ENCODE measurements at places on chromosomes 2 and 18.

DNA sequence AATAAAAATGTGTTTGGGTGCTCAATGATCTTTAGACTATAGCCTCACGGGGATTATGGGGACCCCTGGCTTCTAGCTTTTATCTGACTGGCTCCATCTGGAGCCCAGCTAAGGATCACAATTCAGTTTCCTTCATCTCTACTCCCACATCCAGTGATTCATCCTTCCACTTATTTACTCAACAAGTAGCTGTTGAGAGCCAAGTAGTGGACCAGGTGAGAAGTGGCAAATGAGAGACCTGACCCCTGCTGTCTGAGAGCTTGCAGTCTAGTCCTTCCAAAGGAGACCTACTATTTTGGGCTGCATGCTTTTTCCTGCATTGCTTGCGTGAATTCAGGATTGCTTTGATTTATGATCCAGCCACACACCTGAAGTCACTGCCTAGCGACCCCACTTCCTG is 10.7 kb upstream of the DSG3 start:
- DNase-seq = no peak

- DNase-seq = no peak
Observed at GRCh38 chr2:69376403-69376802, 10.6 kb downstream of the GFPT1 start.

GRCh38 chr18:3444954-3445353 is 5.0 kb upstream of the TGIF1 start:
- DNase-seq = no peak

- DNase-seq = no peak
Observed at GRCh38 chr2:240871071-240871958, 2.7 kb downstream of the AGXT start.

GRCh38 chr2:232382331-232383225 is 4.0 kb downstream of the ALPP start:
- no peak for DNase-seq

GRCh38 chr2:85534881-85535280 is 4.1 kb upstream of the MAT2A start:
- no peak for DNase-seq

DNA sequence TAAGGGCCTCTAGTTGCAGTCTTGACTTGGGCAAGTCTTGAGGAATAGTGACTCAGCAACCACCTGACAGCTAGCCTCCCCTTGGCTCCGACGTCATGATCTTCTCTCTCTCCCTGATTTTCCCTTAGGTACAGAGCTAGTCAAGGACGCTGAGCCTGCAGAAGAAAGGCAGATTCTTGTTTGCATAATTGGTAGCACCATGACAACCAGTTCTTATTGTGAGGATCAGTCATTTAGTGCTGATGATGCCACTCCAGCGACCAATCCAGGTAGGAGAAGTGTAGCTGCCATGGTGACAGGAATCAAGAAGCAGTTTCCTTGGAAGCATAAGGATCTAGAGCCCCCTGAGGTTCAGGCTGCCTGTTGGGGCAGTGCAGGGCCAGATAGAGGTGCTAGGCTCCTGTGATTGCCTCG is 2.8 kb upstream of the RESP18 start:
- DNase-seq = no peak

GRCh38 chr2:96870626-96871255 is 861 bp upstream of the SEMA4C start:
- no peak for DNase-seq

DNA sequence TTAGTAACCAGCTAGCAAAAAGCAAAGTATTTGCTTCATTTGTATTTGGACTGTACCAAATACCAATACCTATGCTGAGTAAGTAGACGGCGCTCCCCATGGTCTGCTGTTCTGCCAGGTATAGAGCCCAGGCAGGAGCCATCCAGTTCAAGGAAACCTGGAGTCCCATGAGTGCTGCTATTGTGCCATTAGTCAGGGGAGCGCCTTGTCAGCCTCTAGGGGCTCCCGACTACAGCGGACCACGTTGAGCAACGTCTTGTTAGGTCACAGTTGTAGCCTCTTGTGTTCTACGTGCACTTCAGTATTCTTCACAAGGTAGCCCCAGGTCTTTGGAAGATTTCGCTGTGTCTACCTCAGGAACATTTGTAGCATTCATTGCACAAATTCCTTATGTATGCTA is 21.6 kb upstream of the SLC9A2 start:
- no peak for DNase-seq

DNA sequence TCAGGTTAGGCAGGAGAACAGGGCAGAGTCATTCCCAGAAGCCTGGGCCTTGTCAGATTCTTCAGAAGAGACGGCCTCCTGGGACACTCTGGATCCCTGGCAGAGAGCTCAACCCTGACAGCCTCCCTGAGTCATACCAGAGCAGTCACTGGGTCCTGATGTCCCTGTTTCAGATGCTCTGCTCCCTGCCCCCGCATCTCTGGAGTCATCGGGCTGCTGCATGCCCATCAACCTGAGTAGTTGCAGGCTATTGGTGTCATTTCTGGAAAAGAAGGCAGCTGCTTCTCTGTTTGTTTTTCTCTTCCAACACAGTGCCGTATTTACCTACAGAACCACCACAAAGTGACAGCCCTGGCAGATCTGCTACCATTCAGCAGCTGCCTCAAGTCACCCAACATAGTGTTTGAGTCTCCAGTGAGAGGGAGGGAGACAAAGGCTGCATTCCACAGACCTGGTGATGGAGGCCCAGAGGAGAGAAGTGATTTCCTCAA is 145.1 kb downstream of the B3GNT2 start:
- no peak for DNase-seq

DNA sequence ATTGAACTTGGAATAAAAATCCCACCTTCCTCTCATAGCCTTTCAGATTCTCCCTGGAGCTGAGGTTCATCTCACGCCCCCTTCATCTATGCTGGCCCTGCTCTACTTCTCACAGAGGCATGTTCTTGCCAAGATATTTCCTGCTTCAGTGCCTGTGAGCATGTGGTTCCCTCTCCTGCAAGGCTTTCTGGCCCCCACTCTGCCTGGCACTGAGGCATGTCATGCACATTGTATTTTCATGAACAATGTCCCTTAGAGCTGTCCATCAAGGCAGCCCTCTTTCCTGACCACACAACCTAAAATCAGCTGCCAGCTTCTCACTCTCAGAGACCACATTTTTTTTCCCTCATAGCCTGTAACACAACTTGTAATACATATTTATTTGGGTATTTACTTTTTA is 18.0 kb upstream of the HK2 start:
- DNase-seq = no peak

DNA sequence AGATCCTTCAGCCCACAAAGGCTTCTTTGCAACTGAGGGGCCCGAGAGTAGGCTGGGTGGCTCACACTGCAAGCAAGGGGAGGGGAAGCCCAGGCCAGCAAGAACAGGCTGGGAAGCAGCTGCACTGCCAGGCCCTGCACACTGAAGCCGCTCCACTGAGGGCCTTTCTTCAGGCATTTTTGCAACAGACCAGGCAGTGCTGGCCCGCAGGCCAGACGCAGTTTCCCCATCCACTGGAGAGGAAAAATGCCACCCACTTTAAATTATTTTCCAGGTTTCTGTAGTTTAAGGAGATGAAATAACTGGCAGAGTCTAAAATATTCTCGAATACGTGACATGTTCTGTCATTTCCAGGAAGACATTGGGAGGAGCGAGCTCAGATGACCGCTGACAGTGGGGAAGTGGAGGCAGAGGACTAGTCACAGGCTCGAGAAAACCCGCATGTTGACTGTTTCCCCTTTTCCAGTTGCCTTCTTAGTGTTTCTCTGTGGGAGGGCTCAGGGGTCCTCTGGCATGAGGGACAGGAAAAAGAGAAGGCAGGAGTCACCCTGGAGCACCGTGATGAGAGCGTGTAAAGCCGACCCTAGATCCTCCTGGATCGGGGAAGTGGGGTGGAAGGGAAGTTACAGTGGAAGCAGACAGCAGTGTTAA is 53.3 kb upstream of the B3GNT7 start:
- no peak for DNase-seq

DNA sequence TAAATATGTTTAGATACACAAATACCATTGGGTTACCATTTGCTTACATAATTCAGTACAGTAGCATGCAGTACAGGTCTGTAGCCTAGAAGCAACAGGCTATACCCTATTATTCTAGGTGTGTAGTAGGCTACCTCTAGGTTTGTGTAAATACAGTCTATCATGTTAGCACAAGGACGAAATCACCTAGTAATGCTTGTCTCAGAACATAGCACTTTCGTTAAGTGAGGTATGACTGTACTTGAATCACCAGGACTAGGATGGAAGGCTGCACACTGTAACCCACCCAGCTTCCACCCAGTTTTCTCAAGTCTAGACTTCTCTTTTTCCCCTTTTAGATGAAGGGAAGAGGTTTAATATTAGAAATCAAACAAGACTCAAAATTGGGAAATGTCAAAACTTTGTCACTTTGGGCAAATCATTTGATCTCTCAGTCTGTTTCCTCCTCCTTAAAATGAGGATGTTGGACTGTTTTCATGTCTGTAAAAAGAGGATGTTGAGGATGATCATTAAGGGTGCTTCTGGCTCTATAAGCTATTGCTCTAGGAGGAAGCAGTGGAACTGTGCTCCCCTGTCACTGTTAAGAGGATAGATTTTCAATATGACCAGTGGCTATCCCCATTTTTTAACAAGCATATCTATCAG is 3.7 kb upstream of the SOCS6 start:
- DNase-seq = no peak

GRCh38 chr18:28581521-28582071 is 404.7 kb upstream of the CDH2 start:
- no peak for DNase-seq

GRCh38 chr2:225367482-225367881 is 32.0 kb upstream of the NYAP2 start:
- no peak for DNase-seq

DNA sequence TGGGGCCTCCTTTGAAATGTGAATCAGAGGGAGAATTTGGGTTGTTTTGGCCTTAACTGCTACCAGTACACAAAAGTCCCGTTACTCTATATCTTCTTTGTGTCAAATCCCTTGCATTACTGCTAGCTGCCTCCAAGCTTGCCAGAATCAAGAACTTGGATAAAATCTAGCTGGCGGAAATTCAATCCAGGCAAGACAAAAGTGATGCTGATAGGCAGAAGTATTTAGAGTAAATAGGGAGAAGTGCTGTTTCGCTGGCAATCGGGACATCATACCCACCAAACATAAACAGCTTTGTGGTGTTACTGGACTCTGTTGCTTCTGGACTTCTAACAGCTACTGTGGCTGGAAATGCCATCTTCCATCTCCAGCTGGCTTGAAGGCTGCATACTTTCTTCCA is 2.5 kb downstream of the IFIH1 start:
- no peak for DNase-seq

DNA sequence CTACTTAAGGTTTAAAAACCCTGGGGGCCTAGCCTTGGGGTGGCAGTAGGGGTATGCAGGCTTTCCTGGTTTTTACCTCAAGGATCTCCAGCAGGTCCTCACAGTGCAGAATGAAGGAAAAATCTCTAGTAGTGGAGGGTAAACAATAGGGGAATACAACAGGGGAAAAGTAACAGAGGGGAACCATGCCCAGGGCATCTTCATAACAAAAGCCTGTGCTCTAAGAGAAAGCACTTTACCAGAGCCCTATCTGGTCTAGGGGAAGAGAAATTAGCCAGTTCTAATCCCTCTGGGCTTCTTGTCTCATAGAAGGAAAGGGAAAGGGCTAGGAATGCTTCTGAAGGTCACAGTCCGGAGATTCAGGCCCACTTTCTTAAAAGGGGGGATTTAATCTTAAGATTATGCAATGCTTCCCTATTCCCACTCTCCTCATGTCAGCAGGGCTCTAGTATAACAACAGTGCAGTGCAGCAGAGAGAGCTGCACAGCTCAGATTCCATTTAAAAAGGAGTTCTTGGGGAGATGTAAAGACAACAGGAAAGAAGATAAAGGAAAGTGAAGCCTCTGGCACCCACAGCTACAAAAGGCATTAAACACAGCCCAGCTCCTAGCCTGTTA is 149.0 kb upstream of the CYP1B1 start:
- DNase-seq = no peak

DNA sequence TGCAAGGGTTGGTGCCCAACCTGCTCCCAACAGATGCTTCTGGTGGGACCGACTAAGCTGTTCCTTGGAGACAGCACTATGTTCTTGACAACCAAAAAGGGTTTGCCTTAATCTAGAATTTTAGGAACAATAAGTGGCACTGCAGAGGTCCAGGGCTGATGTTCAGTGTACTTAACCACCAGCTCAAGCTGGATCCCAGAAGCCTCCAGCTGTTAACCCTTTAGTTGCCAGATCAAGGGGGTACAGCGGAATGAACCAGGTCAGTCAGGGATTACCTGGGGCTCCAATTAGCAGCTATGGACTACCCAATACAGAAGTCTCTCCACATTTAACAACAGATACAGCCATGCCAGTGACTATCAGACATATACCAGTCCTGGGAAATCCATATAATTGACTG is 3.5 kb downstream of the GPR75 start:
- no peak for DNase-seq

- no peak for DNase-seq
Observed at GRCh38 chr2:120886534-120887319, 151.1 kb downstream of the GLI2 start.

- no peak for DNase-seq
Observed at GRCh38 chr2:173149491-173149890, 73.8 kb downstream of the MAP3K20 start.

DNA sequence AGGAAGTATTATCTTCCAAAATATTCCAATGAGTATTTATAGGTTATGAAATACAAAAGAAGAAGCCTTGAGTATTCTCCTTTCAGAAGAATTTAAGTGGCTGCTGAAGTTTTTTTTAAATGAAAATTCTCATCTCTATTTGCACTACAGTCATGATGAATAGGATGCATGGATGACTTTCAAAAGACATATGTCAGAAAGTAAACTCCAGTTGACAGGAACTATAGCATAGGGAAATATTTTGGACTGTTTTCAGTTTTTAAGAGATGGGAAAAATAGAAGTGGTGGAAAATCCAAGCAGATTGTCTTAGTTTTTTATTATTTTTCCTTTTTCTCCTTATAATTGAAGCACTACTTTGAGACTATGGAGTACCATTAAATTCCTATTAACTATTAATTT is 825.1 kb upstream of the FSHR start:
- no peak for DNase-seq

DNA sequence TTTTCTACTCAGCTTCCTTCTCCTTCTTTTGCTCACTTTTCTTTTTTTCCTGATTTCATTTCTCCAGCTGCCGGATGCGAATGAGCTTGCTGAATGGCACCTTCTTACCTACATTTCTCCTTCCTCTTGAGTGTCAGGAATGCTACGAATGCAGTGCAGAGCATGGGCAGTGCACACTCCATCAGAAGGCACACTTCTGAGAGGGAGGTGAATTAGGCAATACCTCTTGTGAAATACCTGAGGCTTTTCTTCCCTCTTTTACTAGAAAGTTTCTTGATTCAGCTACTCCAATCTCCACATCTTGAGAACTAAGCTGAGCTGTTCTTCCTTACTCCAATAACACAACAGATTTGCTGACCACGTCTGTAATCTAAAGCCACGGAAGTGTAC is 51.1 kb downstream of the PLEKHM3 start:
- no peak for DNase-seq
